ENCODE measurements at places on chromosomes 6 and 20. TPM values are rescaled to one million over a fixed set of nuclear protein-coding genes. Genes with fewer than 3 reads are reported as not detected.

- DNase-seq, result no peak
Observed at GRCh38 chr6:90586546-90586835, 381 bp downstream of the MAP3K7 start.

GRCh38 chr6:143745166-143746133, 67.7 kb downstream of the PHACTR2 start:
- peak; percentile 79 for DNase-seq

- DNase-seq, result no peak
Observed at GRCh38 chr6:636488-636887, 20.4 kb downstream of the HUS1B start.

GRCh38 chr20:47237715-47238114, 118.8 kb downstream of the ZMYND8 start:
- no peak for DNase-seq

- peak; percentile 11 for DNase-seq
Observed at GRCh38 chr20:40883097-40883496, 145.5 kb upstream of the TOP1 start.

DNA sequence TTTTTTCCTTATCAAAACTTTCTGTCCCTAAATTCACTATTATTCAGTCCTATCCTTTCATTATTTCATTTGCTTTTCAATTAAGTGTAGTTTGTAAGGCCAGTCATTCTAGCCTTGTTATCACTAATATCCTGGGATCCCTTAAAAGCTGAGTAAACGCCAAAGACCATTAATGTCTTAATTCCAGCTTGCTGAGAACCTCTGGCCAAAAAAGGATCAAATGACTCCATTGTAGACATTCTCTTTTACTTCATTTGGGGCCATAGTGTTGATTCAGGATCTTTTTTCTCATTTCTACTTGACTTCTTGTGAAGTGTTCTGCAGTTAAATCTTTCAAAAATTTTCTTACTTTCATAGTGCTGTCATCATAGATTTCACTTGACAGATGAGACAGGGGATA, 379.7 kb downstream of the LAMA2 start:
- no peak for DNase-seq

GRCh38 chr6:138544501-138544900, 45.2 kb upstream of the NHSL1 start:
- DNase-seq, result peak; percentile 24

DNA sequence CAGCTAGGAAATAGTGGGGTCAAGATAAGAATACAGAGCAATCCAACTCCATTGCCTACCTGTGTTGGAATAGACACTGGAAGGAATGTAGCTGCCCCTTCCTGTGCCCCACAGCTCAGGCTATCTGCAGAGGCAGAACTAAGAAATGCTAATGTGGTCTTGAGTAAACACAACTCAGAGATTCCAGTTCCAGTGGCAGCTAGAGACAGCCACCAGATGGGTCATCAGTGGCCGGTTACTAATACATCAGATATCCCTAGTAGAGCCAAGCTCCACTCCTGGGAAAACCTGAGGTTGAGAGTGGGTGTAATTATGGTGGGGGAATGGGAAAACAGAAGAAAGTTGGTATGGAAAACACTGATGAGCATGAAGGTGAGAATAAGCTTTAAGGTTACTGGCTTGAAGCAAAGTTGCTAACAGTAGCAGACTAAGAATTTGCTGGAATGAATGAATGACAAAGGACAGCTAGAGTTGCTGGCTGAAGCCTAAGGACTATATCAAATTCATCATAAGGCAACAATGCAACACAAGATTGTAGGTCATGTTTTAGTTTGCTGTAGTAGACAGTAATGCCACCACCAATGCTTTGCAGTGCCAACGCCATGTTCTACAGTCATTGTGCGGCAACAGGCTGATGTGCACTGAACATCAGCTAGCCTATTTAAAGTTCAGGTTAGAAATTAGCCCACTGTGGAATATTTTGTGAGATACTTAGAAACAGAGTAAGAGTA, 28.3 kb upstream of the FAM83C start:
- DNase-seq, result no peak

DNA sequence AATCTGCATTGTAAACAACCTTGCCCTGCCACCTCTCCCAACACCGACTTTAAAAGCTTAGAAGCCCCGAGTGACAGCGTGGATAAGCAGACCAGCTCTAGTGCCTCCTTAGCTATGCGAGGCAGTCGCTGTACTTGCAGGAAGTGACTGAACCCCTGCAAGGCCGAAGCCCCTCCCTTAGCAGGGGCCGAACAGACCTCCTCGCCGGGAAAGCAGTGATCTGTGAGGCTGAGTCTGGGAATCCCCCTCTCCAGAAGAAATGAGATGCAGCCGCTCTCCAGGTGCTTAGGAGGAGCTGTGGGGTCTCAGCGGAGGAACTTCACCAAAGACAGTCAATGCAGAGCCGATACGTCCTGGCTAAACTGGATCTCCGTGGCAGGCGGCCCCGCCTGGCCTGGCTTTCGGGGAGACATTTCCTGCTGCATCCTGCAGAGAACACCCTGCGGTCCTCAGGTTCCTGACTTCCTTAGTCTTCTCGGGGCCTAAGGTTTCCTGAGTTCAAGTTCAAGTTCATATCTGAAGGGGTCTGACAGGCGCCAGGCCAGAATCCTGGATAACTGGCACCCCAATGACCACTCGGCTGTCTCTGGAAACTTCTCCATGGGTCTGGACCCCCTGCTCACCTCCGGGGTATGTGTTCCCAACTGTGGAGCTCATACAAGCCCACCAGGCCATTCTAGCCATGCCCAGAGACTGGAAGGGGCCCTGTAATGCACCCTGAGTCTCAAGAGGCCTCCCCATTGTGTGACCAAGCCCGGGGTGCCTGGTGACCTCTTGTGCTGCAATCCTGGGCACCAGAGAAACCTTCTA, 20.4 kb upstream of the FRMD1 start:
- DNase-seq, result no peak

- no peak for DNase-seq
Observed at GRCh38 chr6:106870069-106870468, 104.5 kb downstream of the CD24 start.

- DNase-seq, result no peak
Observed at GRCh38 chr6:140579918-140580317, 1205.5 kb upstream of the CITED2 start.

Gene C6orf15
- not detected for total RNA-seq

Gene UNC5CL
- under 0.01 TPM for total RNA-seq

Gene IYD
- total RNA-seq, result not detected

Gene EDN1
- 268 TPM for total RNA-seq

Gene HDGFL1
- total RNA-seq, result not detected

Data from lung microvascular endothelial cell (primary cell).